ENCODE measurements at places on chromosomes 12 and 14.

GRCh38 chr12:131018019-131018620, 64.4 kb downstream of the ADGRD1 start:
- no peak for DNase-seq

- DNase-seq = no peak
Observed at GRCh38 chr14:88348546-88348945, 25.5 kb upstream of the KCNK10 start.

GRCh38 chr12:69415471-69416275, 54.5 kb upstream of the FRS2 start:
- peak; percentile 25 for DNase-seq

- no peak for DNase-seq
Observed at GRCh38 chr14:100788942-100789341, 37.0 kb upstream of the MEG3 start.

GRCh38 chr12:32508626-32509025, 109.3 kb downstream of the FGD4 start:
- no peak for DNase-seq

DNA sequence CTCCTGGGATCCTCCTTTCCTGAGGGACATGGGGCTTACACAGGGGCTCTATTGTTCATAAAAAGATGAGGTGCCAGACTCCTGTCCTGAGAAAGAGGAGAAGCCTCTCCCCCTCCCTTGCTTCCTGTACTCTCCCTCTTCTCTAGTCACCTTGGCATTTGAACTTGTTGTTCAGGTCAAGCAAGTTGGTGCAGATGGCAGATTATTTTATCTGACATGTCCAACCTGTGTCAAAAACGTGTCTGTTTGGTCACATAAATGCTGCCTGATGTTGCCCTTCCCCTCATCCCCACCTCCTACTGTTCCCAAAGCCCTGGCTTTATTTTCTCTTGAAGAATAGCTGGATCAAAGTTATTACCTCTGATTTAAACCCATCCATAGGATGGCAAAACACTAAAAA, 154.8 kb downstream of the TMX1 start:
- no peak for DNase-seq

- no peak for DNase-seq
Observed at GRCh38 chr12:108879615-108880254, at the start of gene DAO. Gene DAO (plus strand): TSS chr12:108880092. CDS start chr12:108885007, 4,915 bp downstream.

DNA sequence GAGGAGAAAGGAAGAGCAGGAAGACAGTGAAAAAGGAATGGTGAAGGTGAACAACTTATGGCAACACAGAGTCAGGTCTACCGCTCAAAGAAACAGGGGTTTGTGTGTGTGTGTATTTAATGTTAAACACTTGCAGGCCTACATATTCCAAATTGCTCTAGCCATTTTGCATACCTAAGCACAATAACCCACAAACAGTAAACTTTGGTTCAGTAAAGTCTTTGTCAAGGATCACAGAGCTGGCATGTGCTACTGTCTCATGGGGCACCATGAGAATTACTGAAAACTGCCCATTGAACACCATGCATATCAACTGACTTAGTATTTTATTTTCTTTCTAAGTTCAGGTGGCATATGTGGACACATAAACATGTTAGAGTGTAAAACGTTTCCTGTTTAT, 163.6 kb downstream of the MDGA2 start:
- DNase-seq = no peak

GRCh38 chr12:111413442-111414086, 7.8 kb downstream of the SH2B3 start:
- no peak for DNase-seq

DNA sequence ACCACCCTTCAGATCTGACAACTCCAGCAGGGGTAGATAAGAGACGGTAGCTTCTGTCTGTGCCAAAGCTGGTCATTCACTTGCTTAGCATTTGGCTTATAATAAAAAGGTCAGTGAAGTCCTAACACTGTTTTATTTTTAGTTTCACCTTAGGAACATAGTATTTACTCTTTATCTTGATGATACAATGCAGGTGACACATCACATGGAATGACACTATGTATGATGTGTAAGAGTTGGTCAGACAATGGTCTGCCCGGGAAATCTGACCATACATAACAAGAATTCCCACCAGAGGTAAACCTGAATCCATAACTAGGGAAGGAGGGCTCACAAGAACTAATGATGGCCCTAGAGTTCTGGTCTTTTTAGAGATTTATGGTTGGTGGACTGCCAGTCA, 66.6 kb downstream of the IFNG start:
- no peak for DNase-seq

GRCh38 chr14:53875324-53875897, 81.2 kb downstream of the BMP4 start:
- DNase-seq = no peak

- no peak for DNase-seq
Observed at GRCh38 chr12:29730481-29730880, 53.3 kb downstream of the TMTC1 start.

DNA sequence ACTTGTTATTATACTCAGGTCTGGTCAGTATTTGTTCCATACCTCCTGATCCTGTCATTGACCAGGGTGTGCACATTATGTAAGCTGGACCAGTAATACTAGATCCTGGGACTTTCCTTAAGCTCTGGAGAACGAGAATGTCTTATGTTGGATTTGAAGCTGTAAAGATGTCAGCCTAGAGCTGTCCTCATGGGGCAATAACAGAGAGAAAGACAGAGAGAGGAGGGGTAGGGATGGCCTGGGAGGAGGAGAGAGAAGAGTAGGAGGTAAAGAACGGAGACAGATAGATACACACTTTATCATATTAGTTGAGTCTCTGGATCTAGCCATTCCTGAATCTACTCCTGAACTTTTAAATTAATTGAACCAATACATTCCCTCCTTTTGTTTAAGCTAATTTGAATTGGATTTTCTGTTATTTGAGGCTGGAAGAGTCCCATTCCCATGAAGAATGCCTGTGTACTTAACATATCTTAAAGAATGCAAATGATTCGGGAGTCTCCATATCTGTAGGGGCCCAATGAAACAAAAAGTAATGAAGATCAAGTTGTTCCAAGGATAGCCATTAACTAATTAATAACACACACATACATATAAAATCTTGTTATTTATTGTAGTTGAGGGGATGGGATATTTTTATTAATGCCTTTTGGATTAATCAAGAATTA, 55.9 kb downstream of the PLEKHA5 start:
- no peak for DNase-seq

- no peak for DNase-seq
Observed at GRCh38 chr12:42217656-42218055, 20.4 kb downstream of the YAF2 start.

- DNase-seq = no peak
Observed at GRCh38 chr14:35331605-35332516, 39.7 kb downstream of the PSMA6 start.

DNA sequence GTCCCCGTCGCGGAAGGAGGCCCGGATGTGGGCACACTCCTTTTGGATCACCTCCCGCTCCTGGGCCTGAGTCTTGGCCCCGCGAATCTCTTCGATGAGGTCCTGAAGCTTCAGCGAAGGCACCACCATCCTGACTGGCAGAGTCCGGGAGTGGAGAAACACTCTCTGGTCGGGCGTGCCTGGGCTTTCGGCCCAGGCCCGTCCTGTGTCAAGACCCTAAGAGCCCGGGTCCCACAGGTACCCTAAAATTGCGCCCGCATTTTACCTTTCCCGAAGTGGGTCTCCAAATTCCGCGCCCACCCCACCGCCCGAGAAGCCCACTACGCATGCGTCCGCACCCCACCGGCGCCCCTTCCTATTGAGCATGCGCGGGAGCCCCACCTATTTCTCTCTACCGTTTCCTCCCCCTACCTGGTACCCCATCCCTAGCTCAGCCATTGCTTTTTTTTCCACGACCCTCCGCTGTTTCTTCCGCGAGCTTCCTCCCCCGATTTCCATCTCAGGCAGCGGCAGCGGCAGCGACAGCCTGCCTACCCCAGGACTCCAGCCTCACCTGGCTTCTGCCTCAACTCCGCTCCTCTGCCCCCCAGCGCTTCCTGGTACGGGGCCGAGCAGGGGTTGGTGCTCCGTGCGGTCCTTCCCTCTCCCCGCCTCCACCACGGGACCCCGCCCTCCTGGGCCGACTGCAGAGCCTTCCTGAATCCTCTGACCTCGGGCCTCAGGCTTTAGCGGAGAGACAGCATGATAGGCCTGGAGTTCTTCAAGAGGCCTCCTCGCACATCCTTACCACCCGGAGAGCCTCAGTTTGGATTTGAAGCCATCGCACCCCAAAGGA, at the start of gene AP1G2:
TSS of gene AP1G2 (minus strand) at position 606 of the 835 bp plus-strand sequence. CDS start at position 129, 477 bp downstream.
- DNase-seq = peak; percentile 53

DNA sequence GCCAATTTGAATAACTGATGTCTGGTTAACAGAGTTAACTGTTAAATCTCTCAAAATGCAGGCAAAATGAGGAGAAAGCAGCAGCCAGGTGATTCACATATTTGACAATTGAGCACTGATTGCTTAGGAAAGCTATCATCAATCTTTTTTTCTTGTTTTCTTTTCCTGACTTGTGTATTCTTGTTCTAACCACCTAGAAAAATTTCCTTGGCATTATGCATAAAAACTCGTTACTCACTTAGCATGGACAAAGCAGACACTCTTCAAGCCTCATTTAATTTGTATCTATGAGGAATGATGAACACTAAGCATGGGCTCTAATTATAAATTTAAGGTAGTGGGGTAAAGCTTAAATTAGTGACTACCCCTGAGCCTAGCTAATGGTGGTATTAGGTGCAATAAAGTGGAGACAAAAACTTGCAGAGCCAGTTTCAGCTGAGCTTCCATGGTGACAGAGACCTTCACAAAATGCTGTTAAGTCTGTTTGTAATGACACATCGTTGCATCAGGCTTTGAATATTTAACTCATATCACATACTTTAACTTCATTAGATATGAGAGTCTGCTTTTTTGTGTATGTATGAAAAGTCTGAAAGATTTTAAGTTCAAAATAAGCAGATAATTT, 52.0 kb downstream of the RASSF9 start:
- no peak for DNase-seq

GRCh38 chr14:22505697-22506377, 83.2 kb downstream of the DAD1 start:
- no peak for DNase-seq

DNA sequence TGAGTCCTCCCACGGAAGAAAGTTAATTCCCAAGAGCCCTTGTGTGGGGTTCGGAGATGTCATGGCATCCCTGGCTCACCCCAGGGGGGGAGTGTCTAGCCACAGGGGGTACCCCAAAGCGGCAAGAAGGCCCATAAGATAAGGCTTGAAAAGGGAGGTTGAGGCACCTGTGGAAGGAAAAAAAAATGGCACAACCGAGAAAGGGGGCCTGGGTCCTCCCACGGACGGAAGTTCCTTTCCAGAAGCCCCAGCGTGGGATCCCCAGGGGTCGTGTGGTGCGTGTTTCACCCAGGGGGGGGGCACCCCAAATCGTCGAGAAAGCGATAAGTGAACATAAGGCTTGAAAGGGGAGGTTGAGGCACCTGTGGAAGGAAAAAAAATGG, 266.7 kb downstream of the ALG10 start:
- no peak for DNase-seq

GRCh38 chr14:104865631-104866441, 768 bp downstream of the CEP170B start:
- peak; percentile 37 for DNase-seq

- DNase-seq = peak; percentile 78
Observed at GRCh38 chr12:49098035-49098451, 3.4 kb upstream of the DHH start.

GRCh38 chr14:100038065-100038464, 27.2 kb upstream of the EVL start:
- DNase-seq = no peak

GRCh38 chr12:6764011-6764828, 1.9 kb upstream of the PTMS start:
- DNase-seq = peak; percentile 86

DNA sequence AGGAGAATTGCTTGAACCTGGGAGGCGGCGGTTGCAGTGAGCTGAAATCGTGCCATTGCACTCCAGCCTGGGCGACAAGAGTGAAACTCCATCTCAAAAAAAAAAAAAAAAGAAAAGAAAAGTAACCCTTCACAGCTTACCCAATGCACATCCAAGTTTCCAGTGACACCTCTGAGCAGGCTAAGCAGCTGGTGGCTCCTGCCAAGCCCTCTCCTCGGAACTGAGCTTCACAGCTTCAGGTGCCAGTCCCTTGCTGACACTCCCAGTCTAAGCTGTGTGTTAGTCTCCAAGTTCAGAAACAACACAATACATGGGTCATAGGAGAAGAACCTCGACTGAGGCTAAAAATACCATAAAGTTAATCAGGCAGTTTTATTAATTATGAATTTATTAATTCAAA, 7.9 kb downstream of the CD9 start:
- DNase-seq = no peak

- no peak for DNase-seq
Observed at GRCh38 chr12:1435456-1435855, 158.9 kb downstream of the FBXL14 start.

GRCh38 chr12:93154753-93155480, 222.8 kb upstream of the NUDT4 start:
- DNase-seq = no peak

GRCh38 chr12:1984759-1985158, 19.5 kb downstream of the DCP1B start:
- no peak for DNase-seq

- no peak for DNase-seq
Observed at GRCh38 chr12:64036414-64036813, 185.7 kb downstream of the KICS2 start.

DNA sequence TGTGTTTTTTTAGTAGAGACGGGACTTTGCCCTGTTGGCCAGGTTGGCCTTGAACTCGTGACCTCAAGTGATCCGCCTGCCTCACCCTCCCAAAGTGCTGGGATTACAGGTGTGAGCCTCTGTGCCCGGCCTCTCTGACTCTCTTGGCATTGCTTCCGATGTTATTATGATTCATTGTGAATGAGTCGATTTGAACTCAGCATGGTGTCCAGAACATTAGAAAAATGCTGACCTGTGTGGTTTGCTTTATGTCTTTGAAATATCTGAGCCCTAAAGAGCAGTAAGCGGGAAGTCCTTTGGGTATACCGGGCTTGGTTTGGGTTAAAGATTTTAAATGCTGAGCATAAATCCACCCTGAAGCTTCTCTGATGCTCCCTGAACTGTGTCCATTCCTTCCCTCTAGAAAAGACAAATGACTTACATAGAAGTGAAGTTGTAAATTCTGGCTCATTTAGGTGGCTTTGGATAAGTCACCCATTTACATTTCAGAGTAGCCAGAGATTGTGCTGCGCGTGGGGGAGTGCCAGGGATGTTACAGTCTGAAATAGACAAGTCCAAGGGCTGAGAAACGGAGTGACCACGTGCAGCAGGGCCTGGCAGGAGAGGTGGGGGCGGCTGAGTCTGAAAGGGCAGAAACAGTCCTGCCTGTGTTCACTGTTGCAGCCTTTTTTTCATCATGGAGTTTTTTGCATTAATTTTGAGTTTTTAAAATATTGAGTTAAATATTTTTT, 39.6 kb downstream of the SLC15A4 start:
- DNase-seq = no peak

GRCh38 chr14:67892466-67893100, 73.0 kb downstream of the RAD51B start:
- no peak for DNase-seq
